ENCODE measurements at places on chromosomes 13 and 19. TPM values are rescaled to one million over a fixed set of nuclear protein-coding genes. Genes with fewer than 3 reads are reported as not detected.

- H3K4me1 ChIP-seq: no peaks in the 10 kb centered on the region
- H3K4me3 ChIP-seq: no peak overlapping the region
- H3K36me3 ChIP-seq: no peaks in the 10 kb centered on the region
- no peak overlapping the region for H3K27ac ChIP-seq
- H3K27me3 ChIP-seq: no peaks in the 10 kb centered on the region
- DNase-seq: no peak
These were observed 823.0 kb downstream of the PCDH9 start for GRCh38 chr13:66407128-66407527.

The CEACAM7 gene
- 1.2 TPM for polyA plus RNA-seq

The EBI3 gene
- 0.87 TPM for polyA plus RNA-seq

GRCh38 chr19:54159352-54160181, at the start of gene LENG1:
Gene LENG1, minus strand, starts transcription at chr19:54159721. Its CDS starts 26 bp downstream, at chr19:54159695.
- H3K36me3 ChIP-seq: peaks cover 12% of the 10 kb centered on the region
- H3K27me3 ChIP-seq: no peaks in the 10 kb centered on the region
- peak within 1 kb of the TSS; percentile 90 for H3K4me3 ChIP-seq

The MAB21L1 gene
- 0.15 TPM for polyA plus RNA-seq

DNA sequence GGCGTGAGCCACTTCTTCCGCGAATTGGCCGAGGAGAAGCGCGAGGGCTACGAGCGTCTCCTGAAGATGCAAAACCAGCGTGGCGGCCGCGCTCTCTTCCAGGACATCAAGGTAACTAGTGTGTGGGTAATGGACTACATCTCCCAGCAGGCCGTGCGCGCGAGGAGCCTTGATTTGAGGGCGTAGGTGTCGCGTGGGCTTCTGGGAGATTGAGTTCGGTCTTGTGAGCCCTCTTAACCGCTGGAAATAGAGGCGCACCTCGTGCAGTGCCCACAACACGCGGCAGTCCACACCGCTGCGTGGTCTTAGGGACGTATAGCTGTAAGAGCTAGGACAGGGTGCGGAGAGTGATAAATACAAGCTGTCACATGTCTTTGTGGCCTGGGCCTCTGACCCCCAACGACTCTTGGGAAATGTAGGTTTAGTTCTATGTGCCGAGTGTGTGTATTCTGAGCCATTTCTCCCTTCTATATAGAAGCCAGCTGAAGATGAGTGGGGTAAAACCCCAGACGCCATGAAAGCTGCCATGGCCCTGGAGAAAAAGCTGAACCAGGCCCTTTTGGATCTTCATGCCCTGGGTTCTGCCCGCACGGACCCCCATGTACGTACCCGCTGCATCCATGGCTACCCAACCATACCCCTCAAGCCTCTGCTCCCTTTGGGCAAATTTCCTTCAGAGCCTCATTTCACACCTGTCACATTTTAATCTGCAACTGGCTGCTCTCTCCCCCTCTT, 864 bp downstream of the FTL start:
- DNase-seq: peak; percentile 80
- peak overlapping the region; percentile 84 for H3K4me3 ChIP-seq
- no peaks in the 10 kb centered on the region for H3K36me3 ChIP-seq
- H3K4me1 ChIP-seq: peaks cover 14% of the 10 kb centered on the region

- no peak overlapping the region for H3K4me3 ChIP-seq
- no peak overlapping the region for H3K27ac ChIP-seq
These were observed 2.1 kb upstream of the CA11 start for GRCh38 chr19:48648134-48648533.

The C1QTNF9 gene
- 0.73 TPM for polyA plus RNA-seq

DNA sequence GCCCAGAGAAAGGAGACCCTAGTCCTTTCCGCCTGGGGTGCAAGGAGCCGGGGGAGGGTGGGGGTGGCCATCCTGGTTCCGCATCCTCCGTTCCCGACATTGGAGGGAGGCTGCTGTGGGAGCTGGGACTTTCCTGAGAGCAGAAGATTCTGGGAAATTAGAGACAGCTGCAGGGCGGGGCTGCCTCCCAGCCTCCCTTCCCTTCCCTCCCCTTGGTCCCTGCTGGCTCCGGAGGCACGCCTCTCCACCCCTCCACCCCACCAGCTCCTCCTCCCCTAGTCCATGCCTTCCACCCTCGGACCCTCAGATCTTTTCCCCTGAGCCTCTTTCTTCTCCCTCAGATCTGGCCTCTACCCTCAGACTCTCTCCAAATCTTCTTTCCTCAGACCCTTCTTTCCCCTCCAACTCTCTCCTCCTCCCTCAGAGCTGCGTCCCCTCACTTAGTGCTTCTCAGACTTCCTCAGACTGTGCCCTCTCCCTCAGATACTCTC, 3.1 kb upstream of the BCL3 start:
- H3K4me1 ChIP-seq: peaks cover 55% of the 10 kb centered on the region
- no peaks in the 10 kb centered on the region for H3K27me3 ChIP-seq
- H3K4me3 ChIP-seq: no peak overlapping the region
- H3K27ac ChIP-seq: peak overlapping the region; percentile 11
- peak; percentile 66 for DNase-seq

The CEACAM4 gene
- polyA plus RNA-seq: 0.30 TPM

GRCh38 chr13:103878891-103879605, 812.8 kb upstream of the SLC10A2 start:
- no peaks in the 10 kb centered on the region for H3K36me3 ChIP-seq
- H3K4me1 ChIP-seq: no peaks in the 10 kb centered on the region
- H3K4me3 ChIP-seq: no peak overlapping the region
- no peak overlapping the region for H3K27ac ChIP-seq
- DNase-seq: no peak

The ZNF835 gene
- 0.73 TPM for polyA plus RNA-seq

The GRK1 gene
- 0.04 TPM for polyA plus RNA-seq

- DNase-seq: no peak
- H3K4me1 ChIP-seq: no peaks in the 10 kb centered on the region
- no peak overlapping the region for H3K27ac ChIP-seq
- no peaks in the 10 kb centered on the region for H3K36me3 ChIP-seq
- no peak overlapping the region for H3K4me3 ChIP-seq
- H3K27me3 ChIP-seq: no peaks in the 10 kb centered on the region
These were observed 13.7 kb downstream of the FGF9 start for GRCh38 chr13:21684576-21684975.

- DNase-seq: no peak
- H3K36me3 ChIP-seq: no peaks in the 10 kb centered on the region
- no peak overlapping the region for H3K4me3 ChIP-seq
- no peak overlapping the region for H3K27ac ChIP-seq
- H3K27me3 ChIP-seq: no peaks in the 10 kb centered on the region
- H3K4me1 ChIP-seq: peaks cover 20% of the 10 kb centered on the region
These were observed 275.9 kb downstream of the ZNF536 start for GRCh38 chr19:30647891-30648720.

- DNase-seq: no peak
- H3K36me3 ChIP-seq: no peaks in the 10 kb centered on the region
- no peaks in the 10 kb centered on the region for H3K4me1 ChIP-seq
- peaks cover 4% of the 10 kb centered on the region for H3K27me3 ChIP-seq
- no peak overlapping the region for H3K4me3 ChIP-seq
These were observed 13.8 kb downstream of the C1QTNF9 start for GRCh38 chr13:24323036-24323738.

GRCh38 chr13:40255551-40255950, 410.9 kb downstream of the FOXO1 start:
- no peak overlapping the region for H3K27ac ChIP-seq
- H3K4me1 ChIP-seq: no peaks in the 10 kb centered on the region
- no peak overlapping the region for H3K4me3 ChIP-seq
- no peaks in the 10 kb centered on the region for H3K36me3 ChIP-seq

GRCh38 chr13:62278271-62278670, 862.6 kb upstream of the PCDH20 start:
- no peak overlapping the region for H3K27ac ChIP-seq
- no peak for DNase-seq
- no peaks in the 10 kb centered on the region for H3K4me1 ChIP-seq
- H3K27me3 ChIP-seq: no peaks in the 10 kb centered on the region

DNA sequence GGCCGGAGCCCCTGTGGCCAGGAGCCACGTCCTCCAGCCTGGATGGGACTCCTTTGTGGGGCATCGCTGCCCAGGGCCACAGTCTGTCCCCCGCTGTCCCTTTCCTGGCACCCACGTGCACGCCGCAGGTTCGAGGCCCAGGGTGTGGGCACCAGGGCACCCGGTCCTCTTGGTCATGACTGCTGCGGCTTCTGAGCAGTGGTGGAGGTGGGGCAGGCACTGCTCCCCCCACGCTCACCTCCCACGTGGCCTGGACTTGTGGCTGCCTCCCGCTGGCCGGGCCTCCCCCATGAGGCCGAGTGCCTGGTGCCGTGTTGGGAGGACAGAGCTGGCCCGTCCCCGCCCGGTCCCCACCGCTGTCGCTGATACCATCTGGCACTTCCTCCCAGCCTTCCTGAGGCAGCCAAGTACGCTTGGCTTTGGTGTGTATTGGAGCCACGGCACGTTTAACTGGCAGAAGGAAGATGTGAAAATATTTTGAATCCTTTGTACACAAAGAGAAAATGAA, 12.8 kb downstream of the SPPL2B start:
- no peaks in the 10 kb centered on the region for H3K27me3 ChIP-seq
- peak; percentile 60 for DNase-seq
- no peaks in the 10 kb centered on the region for H3K4me1 ChIP-seq
- no peak overlapping the region for H3K4me3 ChIP-seq

DNA sequence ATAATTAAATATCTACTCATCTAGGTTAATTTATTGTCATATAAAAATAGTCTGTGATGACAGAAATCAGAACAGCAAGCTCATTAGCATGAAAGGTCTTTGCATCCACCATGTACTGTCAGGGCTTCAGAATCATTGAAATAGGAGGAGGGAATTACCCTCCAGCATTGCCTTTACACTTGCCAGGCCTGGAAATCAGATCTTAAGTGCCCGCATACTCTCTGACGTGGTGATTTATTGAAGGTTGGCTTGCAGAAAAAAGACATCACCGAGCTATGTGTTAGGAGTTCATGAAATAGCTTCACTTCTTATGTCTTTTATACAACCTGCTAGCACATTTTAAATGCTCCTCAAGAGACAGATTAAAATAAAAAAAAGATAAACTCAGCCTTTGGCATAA, 661.7 kb upstream of the SLITRK1 start:
- no peak overlapping the region for H3K4me3 ChIP-seq
- H3K27ac ChIP-seq: no peak overlapping the region
- no peaks in the 10 kb centered on the region for H3K27me3 ChIP-seq
- no peak for DNase-seq

- no peaks in the 10 kb centered on the region for H3K36me3 ChIP-seq
- no peak for DNase-seq
These were observed 15.2 kb downstream of the COL4A2 start for GRCh38 chr13:110322126-110322827.
